Calu3 (cell line): ENCODE measurements at places on chromosomes 7 and 10. TPM values are rescaled to one million over a fixed set of nuclear protein-coding genes. Genes with fewer than 3 reads are reported as not detected.

- no peak overlapping the region for H3K27ac ChIP-seq
- no peaks in the 10 kb centered on the region for H3K27me3 ChIP-seq
- no peaks in the 10 kb centered on the region for H3K36me3 ChIP-seq
- H3K4me3 ChIP-seq, result no peak overlapping the region
- DNase-seq, result no peak
Measured at GRCh38 chr7:23266918-23267317, 20.3 kb downstream of the GPNMB start.

The RSU1 gene
- 49.0 and 56.8 TPM in 2 replicates for total RNA-seq

The GIMAP8 gene
- not detected in 2 replicates for total RNA-seq

The DYDC2 gene
- not detected in 2 replicates for total RNA-seq

GRCh38 chr10:119206603-119207365, 587 bp upstream of the GRK5 start:
- peaks cover 8% of the 10 kb centered on the region for H3K27me3 ChIP-seq
- H3K36me3 ChIP-seq, result peaks cover 26% of the 10 kb centered on the region
- peak overlapping the region; percentile 83 for H3K4me3 ChIP-seq
- H3K27ac ChIP-seq, result peak overlapping the region; percentile 98
- DNase-seq, result peak; percentile 68

GRCh38 chr7:24786941-24787340, 29.7 kb upstream of the GSDME start:
- H3K27ac ChIP-seq, result peak overlapping the region; percentile 73
- H3K36me3 ChIP-seq, result peaks cover 43% of the 10 kb centered on the region
- peaks cover 35% of the 10 kb centered on the region for H3K4me1 ChIP-seq
- peak; percentile 43 for DNase-seq
- no peak overlapping the region for H3K4me3 ChIP-seq

The CYP2C19 gene
- total RNA-seq, result 3.6 and 4.5 TPM in 2 replicates

DNA sequence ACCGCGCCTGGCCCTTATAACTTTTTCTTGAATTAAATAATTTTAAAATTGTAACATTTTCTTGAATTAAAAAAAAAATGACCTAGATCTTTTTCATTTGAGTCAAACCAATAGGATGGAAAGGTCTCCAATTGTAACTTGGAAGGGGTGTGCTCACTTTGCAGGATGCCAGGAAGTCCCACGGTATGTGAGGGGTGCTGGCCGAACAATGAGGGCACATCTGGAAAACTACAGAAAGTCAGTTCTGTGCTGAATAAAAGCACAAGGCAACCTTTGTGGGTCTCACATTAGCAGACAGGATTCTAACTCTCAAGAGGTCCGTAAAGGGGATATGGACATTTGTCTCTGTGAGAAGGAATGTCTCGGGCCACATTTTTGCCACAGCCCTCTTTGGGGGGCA, 52.8 kb upstream of the PDLIM1 start:
- H3K4me3 ChIP-seq, result no peak overlapping the region
- H3K4me1 ChIP-seq, result peaks cover 13% of the 10 kb centered on the region
- no peak for DNase-seq
- H3K27ac ChIP-seq, result no peak overlapping the region

GRCh38 chr10:14382022-14382421, 51.3 kb upstream of the FRMD4A start:
- no peaks in the 10 kb centered on the region for H3K27me3 ChIP-seq
- peak; percentile 22 for DNase-seq
- H3K36me3 ChIP-seq, result no peaks in the 10 kb centered on the region
- H3K27ac ChIP-seq, result no peak overlapping the region
- H3K4me3 ChIP-seq, result no peak overlapping the region

- H3K36me3 ChIP-seq, result peaks cover 14% of the 10 kb centered on the region
- H3K4me1 ChIP-seq, result no peaks in the 10 kb centered on the region
- no peak overlapping the region for H3K4me3 ChIP-seq
- no peaks in the 10 kb centered on the region for H3K27me3 ChIP-seq
- no peak overlapping the region for H3K27ac ChIP-seq
- no peak for DNase-seq
Measured at GRCh38 chr7:672891-673290, 53.6 kb upstream of the DNAAF5 start.

The OR13A1 gene
- total RNA-seq, result not detected in 2 replicates

DNA sequence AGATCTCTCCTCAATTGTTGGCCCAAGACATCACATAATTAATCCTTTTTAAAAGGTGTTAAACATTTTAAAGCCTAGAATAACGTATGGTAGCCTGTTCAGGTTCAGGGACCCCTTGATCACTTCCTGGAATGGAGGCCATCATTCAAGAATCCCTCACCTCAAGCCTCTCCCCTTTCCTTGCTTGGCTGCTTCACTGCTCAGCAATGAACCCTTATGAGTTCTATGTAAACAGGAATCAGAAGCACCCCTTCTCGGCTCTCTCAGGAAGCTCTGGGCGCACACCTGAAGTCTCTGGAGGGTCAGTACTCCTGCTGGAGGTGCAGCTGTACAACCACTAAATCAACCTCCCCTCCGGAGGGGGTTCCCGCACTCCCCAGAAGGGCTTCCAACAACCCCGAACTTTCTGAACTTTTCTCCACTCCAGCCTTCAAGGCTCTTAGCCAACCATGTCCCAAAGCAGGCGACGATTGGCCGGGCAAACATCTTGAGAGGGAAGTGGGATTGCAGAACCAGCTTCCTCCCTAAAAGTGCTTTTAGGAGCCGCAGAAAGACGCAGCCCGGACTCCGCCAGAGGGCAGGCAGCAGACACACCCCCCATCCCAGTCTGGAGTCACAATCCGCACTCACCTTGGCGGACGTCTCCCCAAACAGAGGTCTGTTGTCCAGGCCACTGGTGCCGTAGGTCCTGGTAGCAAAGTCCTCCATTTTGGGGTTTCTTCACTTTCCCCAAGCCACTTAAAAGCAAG, 562 bp downstream of the TMEM243 start:
- H3K27ac ChIP-seq, result peak overlapping the region; percentile 88
- DNase-seq, result peak; percentile 47
- H3K36me3 ChIP-seq, result peaks cover 25% of the 10 kb centered on the region
- no peaks in the 10 kb centered on the region for H3K27me3 ChIP-seq
- H3K4me3 ChIP-seq, result peak overlapping the region; percentile 93
